ENCODE measurements at places on chromosomes 13 and 19.

DNA sequence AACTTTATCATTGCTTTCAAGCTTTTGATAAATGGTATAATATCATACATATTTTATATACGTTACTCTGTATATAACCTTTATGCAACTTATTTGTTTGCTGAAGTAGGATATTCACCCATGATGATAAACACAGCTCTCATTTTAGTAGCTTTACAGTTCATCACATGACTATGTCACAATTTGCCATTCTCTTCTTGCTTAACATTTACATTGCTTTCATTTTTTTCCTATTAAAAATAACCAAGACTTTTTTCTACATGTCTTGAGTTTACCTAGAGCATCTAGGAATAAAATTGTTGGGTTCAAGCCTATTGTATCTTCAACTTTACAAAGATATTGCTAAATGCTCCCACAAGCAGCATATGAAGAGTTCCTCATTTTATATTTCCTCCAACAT lies 54.0 kb downstream of the KCNRG start:
- DNase-seq = no peak

DNA sequence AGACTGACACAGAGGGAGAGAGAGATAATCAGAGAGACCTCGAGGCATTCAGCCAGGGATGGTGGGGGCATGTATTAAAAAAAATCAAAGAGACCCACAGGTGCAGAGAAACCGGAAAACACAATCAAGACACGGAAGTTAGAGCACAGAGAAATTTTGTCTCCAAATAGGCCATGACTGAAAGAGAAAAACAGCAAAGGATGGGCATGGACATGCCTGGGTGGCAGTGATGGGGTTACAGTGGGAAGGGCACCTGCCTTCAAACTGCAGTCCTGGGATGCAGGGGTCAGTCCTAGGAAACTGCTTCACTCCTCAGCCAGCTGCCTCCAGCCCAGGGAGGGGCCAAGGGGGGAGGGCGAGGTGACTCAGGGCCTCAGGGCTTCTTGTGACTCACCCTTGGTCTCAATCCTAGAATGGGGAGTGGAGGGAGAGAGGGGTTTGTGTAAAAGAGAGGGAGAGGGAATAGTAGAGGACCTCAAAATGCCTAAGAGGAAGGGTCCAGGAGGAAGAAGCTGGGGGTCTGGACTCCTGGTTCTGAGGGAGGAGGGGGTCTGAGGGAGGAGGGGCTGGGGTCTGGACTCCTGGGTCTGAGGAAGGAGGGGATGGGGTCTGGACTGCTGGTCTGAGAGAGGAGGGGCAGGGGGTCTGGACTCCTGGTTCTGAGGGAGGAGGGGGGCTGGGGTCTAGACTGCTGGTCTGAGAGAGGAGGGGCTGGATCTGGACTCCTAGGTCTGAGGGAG lies 3.6 kb upstream of the KCNN4 start:
- DNase-seq = peak; percentile 54

- DNase-seq = peak; percentile 56
These were observed 2.8 kb downstream of the IQCN start for GRCh38 chr19:18271433-18271841.

DNA sequence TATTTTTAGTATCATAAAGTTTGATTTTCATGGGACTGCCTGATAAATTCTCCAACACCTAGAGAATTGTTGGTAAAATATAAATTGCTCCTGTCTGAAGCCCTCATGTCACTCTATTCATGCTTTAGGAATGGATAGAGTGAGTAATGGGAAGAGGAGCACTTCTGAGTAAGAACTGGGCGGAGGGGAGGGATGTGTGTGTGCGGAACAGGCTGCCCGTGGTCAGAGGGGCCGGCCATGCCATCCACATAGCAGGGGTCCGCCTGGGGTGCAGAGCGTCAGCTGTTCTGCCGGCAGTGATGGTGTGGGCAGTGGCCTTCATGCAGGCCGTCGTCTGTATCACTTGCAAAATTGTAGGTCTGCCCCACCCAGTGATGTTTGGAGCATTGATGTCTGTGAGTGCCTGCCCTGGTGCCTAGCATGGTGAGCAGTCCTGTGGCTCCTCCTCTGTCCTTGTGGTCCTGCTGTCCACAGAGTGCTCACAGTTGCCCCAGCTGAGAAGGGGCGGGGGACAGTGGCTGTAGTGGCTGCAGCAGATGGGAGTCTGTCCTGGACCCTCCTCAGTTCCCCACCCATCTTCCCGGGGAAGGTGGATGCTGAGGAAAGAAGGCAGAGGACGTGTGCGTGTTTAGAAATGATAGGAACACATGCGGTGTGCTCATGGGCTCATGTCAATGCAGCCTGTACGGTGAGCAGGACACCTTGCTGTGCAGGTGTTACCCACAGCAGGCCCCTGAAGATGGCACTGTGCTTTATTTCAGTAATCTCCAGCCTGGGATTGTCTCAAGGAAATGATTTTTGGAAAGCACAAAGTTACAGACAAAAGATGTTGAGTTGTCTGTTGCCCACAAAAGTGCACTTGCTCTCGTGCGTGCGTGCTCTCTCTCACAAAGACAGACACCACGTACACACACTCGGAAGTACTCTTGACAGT lies 49.4 kb upstream of the TEX29 start:
- no peak for DNase-seq

GRCh38 chr19:50322234-50322633 lies 6.9 kb downstream of the KCNC3 start:
- DNase-seq = no peak

DNA sequence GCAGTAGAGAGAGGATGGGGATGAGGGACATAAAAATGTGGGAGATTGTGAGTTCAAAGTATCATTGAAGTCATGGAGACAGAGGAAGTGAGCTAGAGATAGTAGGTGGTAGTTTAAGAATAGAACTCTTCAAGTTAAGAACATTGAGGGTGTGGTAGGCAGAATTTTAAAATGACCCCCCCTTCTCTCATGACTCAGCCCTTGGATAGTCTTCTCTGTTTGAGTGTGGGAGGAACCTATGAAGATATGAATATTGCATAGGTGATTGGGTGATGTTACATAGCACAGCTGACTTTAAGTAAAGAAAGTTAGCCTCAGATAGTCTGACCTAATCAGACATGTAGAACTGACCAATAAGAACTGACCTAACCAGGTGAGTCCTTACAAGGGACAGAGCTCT lies 418.6 kb downstream of the FOXO1 start:
- DNase-seq = no peak

GRCh38 chr13:63323441-63323840 lies 1907.8 kb upstream of the PCDH20 start:
- no peak for DNase-seq

DNA sequence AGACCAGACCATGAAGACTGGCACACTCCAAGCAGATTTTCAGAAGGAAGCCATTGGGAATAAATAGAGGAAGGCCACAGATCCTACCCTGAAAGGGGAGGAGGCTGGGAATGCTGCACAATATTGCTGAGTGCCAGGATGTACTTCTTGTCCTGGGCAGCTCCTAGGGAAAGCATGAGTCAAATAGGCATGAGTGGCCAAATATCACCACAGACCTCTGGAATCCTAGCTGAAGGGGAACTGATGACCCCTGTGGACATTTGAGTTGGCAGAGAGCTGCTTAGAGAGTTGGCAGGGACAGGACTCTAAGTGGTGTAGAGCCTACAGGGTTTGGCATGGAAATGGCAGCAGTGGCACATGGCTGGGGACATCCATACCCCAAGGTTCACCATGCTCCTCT lies 234.3 kb upstream of the TRPC4 start:
- no peak for DNase-seq

DNA sequence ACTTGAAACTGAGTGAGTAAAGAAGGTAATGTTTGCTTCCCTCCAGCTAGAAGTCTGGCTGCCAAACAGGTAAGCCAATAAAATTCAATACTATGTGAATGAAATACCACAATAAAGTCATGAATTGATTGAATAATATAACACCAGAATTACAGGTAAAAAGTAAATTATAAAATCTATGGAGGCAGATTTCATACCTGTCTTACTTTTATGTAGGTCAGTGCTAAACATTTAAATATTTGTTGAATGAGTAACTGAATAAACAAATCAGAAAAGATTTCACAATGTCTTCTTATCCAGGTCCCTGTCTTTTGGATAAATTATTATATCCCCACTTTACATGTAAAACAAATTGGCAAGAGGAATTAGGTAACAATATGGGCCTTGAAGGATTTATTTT lies 62.7 kb downstream of the MICU2 start:
- no peak for DNase-seq

GRCh38 chr19:39778763-39779162 lies at the start of gene LEUTX:
Gene LEUTX, plus strand, starts transcription at chr19:39778854. Its CDS starts 67 bp downstream, at chr19:39778921.
- no peak for DNase-seq

GRCh38 chr13:106768991-106769390 lies 201.1 kb upstream of the ARGLU1 start:
- DNase-seq = no peak

DNA sequence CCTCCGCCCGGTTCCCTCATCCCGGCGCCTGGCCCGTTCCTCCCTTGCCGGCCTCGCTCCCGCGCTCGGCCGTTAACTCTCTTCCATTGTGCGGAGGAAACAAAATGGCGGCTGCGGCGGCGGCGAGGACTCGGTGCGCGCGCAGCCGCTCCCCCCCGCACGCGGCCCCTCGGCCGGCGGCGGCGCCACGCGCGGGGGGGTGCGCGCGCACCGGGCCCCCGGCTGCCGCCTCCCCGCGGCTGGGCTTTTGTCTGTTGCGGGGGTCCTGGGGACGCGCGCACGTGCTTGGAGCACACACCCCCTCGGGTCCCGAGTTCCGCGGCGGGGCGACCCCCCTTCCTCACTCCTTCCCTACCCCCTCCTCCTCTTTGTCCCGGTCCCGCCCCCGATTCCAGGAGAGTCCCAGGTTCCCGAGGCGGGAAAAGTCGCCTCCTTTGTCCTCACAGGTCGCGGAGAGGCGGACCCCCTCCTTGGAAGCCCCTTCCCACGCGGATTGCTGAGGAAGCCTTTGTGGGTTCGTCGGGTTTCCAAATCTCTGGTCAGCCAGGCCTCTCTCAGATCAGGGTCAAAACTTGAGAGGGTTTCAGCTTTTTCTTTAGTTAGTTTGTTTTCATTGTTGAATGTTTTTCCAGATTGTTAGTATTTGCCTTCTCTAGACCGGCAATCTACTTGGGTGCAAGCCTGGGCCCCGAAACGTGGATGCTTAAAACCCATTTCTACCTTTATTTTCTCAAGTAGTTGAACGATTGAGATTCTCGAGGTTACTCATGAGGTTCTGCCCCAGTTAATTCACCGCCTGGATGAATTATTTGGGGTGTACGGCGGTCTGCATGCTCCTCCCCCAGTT lies 687 bp downstream of the ILF3 start:
- DNase-seq = peak; percentile 78

- peak; percentile 79 for DNase-seq
These were observed 7.2 kb upstream of the CCDC97 start for GRCh38 chr19:41302624-41303351.

GRCh38 chr19:11506101-11506555 lies 489 bp upstream of the ZNF653 start:
- DNase-seq = no peak

DNA sequence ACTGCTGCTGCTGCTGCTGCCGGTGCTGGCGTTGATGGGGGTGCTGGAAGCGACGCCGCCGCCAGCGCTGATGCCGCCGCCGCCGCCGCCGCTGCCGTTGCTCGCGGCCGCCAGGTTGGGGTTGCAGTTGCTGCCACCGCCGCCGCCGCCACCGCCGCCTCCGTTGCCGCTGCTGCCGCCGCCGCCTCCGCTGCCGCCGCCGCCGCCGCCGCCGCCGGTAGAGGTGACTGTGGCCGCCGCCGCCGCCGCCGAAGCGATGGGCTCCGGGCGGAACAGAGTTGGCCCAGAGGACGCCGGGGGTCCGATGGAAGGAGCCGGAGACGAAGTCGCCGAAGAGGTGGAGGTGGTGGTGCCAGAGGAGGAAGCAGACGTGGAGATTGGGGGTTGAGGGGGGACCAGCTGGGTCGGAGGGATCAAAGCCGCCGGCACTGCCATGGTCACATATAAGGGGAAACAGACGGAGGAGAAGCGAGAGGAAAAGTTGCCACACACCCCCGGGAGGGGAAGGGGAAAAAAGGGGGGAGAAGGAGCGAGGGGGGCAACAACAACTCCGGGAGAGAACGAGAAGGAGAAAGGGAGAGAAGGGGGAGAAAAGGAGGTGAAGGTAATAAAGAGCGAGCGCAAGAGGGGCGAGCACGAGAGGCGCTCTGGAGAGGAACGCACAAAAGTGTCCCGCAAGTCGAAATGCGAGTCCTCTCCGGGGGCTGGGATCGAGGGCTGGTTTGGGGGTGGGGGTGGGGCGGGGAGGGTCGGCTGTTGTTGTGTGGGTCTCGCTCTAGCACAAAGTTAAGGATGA lies 471 bp downstream of the DACH1 start:
- no peak for DNase-seq

GRCh38 chr19:13121551-13122274 lies 3.6 kb downstream of the NACC1 start:
- DNase-seq = no peak

Data from CD4-positive, alpha-beta T cell treated with Interleukin-12 subunit alpha and Interleukin-12 subunit beta, for 1 hour (primary cell).